ENCODE measurements at places on chromosomes 11 and 22.

GRCh38 chr22:23638611-23639010 is 6.5 kb upstream of the DRICH1 start:
- DNase-seq: no peak

GRCh38 chr11:57395905-57396623 is 5.6 kb upstream of the PRG2 start:
- DNase-seq: no peak

GRCh38 chr22:43365715-43366440 is 22.7 kb upstream of the SCUBE1 start:
- DNase-seq: no peak

GRCh38 chr11:104054911-104055529 is 18.6 kb downstream of the DDI1 start:
- no peak for DNase-seq

DNA sequence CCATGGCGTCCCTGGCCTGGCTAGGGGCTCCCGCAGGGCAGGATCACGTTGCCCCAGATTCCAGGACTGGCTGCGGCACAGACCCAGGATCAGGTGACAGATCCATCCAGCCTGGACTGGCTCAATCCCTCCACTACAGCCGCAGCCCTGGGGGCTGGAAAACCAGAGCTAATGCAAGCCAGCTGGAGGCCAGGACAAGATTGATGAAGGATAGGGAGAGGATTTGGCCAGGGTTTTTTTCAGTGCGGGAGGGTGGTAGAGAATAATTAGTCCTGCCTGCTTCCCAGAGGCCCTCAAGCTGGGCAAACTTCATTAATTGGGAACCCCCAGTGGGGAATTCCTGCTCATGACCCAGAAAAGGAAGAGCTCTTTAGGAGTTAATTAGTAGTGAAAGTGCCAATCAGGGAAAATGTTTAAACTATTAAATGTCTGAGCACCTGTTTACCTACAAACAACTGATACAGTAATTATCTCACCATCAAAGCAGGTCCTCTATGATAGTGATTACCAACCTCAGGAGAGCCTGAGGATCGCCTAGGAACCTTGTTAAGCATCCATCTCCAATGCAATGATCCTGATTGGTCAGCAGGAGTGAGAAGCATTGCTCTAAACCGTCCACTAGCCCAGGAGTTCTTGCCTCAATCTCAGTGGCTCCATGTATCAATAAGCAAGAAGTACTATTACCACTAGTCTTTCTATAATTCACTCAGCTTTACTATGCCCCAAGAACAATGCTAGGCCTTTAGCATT is 33.0 kb upstream of the MYOD1 start:
- no peak for DNase-seq

DNA sequence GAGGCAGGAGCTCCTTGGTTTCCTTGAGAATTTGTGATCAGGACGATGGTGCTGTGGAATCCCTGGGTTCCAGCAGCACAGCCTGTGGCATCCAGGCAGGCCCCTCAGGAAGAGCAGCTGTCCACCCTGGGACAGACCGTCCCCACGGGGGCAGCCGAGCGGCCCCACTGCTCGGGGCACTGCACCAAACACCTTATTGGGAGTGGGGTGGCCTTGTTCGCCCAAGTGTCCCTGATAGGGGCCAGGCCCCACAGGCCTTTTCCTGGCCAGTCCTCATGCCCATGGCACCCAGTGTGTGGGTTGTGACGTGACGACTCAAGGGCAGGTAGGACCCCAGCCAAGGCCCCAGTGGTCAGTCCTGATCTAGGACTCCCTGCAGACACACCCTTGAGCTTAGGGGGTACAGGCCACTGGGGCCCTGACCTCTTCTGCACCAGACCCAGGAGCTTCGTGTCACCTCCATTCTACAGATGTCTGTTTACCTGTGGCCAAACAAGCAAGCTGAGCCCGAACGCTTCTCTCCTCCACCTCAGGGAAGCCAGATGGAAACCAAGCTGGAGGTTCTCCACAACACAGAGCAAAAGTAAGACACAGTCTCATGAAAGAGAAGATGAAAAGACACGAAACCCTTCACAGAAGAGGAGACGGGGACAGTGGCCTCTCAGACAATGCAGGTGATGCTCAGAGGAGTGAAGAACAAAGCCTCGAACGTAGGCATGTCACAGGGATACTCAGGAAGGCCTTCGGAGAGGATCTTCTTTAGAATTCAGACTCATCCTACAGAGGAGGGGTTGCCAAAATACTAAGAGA is 1.6 kb upstream of the BRD1 start:
- no peak for DNase-seq

GRCh38 chr22:35311551-35311999 is 11.9 kb downstream of the TOM1 start:
- DNase-seq: no peak

DNA sequence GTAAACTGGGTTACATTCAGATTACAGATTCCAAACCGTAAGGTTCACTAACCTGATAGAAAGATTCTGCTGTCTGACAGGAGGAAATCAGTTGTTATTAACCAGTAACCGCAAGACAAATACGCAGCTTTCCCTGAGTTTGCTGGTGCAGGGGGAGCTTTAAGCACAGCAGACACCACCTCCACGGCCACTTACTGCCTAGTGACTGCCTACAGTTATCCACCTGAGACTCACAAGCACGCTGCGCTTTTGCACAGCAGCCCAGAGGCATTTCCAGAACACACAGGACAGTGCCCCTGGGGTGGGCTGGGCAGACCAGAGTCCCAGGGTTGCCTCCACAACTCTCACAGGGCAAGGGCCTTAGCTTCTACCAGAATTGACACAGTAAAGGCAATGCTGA is 90.9 kb downstream of the CTTN start:
- DNase-seq: no peak

DNA sequence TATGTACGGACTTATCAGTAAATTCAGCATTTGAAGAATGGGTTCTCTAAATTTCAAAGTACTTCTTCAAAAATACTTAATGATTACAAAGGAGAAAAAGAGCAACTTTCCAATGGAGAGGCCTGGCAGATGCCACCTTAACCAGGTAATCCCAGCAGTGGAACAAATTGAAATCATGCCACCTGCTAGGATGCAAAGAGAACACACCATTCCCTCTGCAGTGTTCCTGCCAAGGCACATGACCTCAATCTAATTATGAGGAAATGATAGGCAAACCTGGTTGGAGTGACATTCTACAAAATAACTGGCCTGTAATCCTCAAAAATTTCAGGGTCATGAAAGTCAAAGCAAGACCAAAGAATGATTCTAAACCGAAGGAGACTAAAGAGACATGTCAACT is 21.5 kb downstream of the TNRC6B start:
- no peak for DNase-seq

DNA sequence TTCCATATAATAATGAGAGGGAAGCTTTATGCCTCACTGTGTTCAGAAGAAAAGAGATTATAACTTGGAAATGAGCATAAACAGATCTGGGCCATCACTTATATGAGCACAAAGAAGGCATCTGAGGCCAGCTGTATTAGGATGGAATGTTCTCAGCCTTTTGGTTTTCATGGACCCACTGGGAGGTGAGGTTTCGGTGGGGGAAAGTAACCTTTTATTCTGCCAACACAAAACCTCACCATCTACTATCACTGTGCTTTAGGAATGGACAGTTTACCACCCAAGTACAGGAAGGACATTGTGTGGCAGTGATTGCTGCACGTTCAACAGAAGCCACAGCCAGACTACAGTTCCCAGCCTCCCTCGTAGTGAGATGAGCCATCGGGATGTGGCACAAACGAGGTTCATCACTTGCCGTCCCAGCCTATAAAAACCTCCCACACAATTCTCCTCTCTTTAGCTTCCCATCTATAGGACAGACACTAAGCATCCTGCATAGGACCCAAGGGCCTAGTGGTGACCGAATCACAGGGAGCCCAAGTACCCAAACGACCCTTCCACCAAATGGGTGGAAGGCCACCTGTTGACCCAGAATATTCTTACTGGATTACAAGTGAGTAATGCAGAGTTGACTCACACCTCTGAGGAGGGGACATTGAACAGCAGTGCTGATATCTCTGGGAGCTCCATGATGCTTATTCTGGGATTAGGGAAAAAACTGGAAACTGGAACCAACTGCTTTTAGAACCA is 121.5 kb upstream of the RAG2 start:
- no peak for DNase-seq

GRCh38 chr11:13373216-13373615 is 89.8 kb downstream of the BTBD10 start:
- DNase-seq: no peak

DNA sequence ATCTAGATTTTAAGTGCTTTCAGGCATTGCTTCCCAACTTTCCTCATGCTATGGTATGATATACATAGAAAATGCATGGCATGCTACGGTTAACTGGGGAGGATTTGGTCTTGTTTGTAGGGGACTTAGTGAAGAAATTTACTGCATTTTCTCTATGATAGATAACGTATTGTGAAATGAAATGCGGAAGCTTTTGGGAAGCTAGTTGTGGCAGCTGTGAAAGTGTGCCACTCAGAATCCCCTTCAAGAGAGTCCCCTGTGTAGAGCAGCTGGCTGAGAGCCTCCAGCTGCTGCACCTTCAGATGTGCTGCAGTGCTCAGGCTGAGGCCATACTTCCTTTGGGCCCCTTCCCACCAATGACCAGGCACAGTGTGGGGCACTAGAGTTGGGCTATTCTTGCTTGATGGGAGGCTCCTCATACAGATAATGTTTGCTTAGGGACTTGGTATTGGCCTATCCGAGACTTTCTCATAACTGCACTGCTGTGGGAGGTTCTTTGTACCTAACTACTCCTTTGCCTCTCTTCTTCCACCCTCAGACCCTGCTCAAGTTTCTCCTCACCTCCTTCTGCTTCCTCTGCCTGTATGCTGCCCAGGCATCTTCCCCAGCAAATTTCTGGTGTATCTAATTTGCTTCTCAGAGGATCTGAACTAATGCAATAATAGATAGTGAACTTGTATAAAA is 67.3 kb downstream of the HIPK3 start:
- DNase-seq: peak; percentile 13

DNA sequence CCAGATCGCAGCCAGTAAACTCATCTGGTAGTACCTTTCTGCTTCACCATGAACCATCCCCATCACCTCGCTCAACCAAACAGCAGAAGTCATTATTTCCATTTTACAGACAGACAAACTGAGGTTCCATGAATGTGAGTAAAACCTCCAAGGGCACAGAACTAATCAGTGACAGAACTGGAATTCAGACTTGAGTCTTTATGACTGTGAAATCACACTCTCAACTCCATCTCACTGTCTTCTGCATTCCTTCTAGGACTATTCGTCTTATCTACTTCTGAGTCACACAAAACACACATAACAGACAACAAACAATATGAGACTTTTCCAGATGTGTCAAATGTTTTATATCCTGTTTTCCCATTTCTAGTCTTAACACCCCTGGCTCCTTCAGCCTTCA is 9.3 kb upstream of the NUP50 start:
- DNase-seq: no peak

GRCh38 chr11:1041936-1042608 is 5.6 kb upstream of the MUC6 start:
- no peak for DNase-seq

DNA sequence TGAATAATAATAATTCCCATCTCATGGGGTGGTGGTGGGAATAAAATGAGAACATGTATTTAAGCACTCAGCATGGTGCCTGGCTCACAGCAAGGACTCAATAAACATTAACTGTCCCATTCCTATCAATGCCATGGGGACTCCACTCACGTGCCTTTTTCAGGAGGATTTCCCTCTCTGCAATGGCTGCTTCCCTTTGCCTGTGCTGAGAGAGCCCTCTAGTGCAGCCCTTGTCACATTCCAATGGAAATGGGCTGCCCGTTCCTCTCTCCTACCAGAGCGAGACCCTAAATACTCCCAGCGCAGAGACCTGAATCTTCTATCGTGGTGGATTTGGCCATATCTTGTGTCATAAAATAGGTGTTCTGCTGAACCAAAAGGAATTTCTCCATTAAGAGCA is 621.5 kb upstream of the B3GAT1 start:
- DNase-seq: no peak

- no peak for DNase-seq
These were observed 324.2 kb downstream of the TMEM135 start for GRCh38 chr11:87361891-87362290.

DNA sequence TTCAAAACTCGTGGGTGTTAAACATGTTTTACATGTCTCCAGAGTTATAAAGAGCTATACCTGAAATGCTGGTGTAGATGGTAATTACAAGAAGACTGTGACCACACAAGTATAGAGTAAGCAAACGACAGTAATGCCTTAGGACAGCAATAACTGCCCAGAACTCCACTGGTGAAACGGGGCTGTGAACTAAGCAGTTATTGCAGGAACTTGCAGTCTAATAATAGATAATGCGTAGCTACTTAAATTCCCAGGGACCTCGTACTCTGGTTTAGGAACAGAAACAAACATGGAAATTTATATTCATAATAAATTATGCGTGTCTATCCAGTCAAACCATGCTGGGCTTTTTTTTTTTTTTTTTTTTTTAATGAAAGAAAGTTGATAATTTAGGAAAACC is 24.9 kb upstream of the TP53AIP1 start:
- no peak for DNase-seq

DNA sequence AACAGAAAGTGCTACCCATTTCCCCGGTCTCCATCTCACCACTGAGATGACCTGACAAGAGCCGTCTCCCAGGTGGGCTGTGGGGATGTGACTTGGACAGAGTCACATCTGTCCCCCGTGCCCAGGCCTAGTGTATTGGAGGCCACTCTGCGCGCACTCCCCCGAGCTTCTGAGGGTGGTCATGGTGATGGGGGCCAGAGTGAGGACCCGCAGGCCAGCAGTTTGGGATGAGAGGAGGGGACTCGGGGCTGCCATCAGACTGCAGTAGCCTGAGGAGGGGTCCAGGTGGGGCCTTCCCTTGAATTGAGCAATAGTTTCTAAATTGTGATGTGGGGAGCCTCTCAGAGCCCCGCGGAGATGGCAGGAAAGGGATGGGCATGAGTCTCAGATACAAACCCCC is 852.6 kb downstream of the TBC1D22A start:
- DNase-seq: no peak

DNA sequence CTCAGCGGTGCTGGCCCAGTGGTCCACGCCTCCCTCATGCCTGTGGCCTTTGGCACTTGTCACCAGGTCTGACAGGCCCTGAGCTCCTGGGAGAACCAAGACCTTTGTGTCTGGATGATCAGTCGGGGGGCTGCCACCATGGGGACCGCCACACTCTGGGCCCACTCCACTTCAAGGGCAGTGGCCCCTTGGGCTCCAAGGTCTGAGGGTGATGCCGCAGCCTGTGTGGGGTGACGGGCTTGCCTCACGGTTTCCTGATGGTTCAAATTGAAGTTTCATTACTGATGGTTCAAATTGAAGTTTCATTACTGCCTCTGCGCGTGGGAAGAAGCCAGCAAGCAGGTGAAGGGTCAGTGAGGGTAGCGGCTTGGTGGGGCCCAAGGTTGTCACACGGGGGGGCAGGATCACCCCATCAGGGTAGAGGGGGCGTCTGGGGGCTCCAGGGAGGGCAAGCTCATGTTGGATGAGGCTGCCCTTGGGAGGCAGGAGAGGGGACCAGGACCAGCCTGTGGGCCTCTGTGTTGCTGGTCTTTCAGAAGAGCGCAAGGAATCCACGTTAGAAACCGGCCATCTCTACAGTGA is 27.5 kb downstream of the TRMU start:
- no peak for DNase-seq

- DNase-seq: peak; percentile 91
These were observed 1.6 kb downstream of the PIM3 start for GRCh38 chr22:49962012-49962750.
